ENCODE measurements at places on chromosomes 4 and X.

DNA sequence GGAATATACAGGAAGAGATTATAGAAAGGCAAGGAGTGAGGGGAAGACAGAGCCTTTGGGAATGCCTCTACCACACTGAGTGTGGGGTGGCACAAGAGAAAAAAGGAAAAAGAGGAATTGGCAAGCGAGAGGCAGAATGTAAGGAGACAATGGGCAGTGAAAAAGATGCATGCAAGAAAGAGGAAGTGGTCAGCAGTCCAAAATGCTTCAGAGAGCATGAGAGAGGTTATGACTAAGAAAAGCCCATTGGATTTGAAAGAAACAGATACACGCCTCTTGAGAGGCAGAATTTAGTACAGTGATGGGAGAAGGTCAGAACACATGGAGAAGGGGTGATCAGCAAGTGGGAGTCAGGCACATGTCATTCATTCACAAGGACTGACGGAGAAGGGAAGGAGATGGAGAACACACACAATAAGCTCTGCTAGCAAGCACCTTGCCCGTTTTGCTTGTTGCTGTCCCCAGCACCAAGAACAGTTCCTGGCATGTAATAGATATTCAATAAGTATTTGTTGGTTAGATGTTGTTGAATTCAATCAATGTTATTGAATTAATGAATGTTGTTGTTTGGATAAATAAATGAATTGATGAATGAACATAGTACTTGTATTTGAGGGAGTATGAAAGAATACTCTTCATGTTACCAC lies 6.3 kb downstream of the DCHS2 start:
- DNase-seq = no peak

- no peak for DNase-seq
These were observed 1.1 kb downstream of the NUDT9 start for GRCh38 chr4:87423317-87424098.

DNA sequence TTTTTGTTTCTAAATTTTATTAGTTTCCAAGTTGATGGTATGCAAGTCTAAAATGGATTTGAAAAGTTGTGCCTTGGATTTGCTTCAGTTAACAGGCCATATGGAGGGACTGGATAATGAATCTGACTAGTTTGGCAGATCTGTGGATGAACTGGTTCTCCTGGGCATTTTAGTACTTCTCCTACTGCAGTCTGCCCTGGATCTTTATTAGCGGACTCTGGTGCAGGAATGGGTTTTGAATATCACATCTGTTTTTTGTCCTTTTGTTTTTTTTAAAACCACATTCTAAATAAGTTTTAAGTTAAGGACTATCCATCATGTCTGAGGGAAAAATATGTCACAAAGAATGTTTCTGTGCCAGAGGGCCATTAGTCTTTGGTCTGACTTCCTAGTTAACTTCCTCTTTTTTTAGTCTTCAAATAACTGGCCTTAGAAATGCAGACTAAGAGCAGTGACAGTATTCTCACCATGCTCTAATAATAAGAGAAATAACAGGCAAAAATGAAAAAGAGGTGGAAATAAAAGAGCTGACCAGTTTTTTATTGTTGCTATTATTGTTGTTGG lies 13.9 kb upstream of the DCK start:
- no peak for DNase-seq

GRCh38 chr4:76990288-76991080 lies 40.9 kb downstream of the SEPTIN11 start:
- DNase-seq = no peak

- DNase-seq = no peak
These were observed 232.5 kb upstream of the POF1B start for GRCh38 chrX:85611926-85612325.

GRCh38 chrX:69133921-69134542 lies 31.2 kb downstream of the PJA1 start:
- DNase-seq = no peak

DNA sequence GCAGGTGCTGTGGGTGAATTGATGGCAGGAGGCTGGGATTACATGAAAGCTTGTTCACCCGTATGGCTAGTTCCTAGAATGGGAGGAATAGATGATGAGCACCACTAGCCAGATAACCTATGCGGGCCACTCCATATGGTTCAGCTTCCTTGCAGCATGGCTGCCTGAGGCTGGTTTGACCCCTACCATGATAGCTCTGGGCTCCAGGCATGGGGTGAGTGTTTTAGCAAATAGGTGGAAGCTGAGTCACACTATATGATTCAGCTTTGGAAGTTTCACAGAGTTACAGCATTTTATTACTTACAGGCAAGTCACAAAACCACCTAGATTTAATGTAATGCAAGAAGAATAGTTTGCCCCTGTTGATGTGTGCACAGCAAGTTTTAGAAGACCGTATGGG lies 603.2 kb downstream of the STIM2 start:
- no peak for DNase-seq

DNA sequence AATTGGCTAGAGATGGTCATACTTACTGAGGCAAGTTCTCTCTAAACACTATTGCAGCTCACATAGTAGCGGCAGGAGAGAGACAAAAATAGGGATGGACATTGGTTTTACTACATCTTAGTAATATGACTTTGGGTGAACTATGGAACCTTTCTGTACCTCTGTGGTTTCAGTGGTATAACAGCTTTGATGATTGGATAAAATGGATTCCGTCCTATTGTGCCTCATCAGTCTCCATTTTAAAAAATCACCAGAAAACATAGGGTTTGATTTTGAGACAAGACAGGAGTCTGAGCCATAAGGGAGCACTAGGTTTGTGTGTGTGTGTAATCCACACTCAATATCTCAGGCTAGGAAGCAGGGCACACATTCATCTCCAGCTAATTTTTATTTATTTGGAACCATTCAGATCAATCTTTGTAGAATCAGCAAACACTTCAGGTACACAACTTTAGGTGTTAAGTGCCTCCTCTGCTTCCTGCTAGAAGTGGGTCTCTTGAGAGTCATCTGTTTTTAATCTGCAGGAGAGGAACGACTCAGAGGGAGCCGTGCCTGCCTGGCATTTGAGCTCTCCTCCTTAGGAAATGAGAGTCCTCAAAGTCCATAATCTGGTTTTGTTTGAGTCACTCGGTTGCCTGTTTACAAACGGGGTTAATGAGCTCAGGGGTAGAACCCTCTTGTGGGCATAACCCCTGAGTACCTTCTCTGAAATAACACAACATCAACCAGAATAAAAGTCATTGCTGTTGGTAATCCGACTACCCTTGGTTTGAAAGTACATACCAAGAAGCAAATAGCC lies 238.5 kb upstream of the BOD1L1 start:
- no peak for DNase-seq

DNA sequence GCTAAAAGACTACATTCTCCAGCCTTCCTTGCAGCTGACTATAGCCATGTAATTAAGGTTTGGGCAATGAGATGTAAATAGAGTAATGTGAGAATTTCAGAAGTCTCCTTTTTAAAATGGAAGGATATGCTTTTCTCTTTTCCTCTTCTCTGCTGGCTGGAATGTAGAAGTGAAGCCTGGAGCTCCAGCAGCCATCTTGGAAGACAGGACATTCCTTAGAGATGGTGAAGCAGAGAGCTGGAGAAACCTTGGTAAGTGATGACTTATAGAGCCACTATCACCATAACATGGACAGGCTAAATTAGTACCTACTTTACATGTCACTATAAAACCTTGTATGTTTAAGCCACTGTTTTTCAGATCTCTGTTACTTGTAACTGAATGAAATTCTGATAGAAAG lies 48.0 kb downstream of the RASL11B start:
- DNase-seq = no peak

DNA sequence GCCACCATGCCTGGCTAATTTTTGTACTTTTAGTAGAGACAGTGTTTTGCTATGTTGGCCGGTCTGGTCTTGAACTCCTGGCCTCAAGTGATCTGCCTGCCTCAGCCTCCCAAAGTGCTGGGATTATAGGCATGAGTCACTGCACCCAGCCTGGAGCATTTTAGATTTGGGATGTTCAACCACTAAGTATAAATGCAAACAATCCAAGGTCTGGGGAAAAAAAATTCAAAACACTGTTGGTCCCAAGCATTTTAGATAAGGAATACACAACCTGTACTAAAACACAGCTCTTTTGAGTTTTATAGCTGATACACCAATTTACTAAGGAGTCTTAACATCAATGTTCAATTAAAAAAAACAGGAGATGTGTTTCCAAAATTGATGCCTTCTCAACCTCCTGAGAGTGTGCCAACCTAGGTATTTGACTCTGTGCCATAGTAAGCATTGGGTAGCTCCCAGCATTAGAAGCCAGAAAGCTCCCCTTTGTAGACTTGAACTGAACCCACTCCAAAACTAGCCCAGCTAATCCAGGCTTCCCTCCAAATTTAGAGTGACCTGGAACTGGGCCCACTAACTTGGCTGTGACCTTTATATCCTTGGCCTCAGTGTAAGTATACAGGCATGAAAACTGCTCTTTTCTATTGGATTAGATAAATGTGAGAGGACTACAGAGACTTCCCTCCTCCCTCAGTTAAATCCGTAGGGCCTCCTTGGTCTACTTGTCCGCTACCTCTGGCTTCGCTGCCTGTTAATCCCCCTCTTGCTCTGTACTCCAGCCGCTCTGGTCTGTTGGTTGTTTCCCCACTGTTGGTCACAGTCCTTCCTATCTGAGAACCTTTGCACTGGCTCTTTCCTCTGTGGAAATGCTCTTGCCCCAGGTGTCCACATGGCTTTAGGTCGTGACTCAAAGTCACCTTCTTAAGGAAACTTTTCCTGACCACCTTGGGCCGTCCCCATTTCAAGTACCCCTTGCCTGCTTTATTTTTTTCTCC lies 77.6 kb downstream of the CCKAR start:
- no peak for DNase-seq

DNA sequence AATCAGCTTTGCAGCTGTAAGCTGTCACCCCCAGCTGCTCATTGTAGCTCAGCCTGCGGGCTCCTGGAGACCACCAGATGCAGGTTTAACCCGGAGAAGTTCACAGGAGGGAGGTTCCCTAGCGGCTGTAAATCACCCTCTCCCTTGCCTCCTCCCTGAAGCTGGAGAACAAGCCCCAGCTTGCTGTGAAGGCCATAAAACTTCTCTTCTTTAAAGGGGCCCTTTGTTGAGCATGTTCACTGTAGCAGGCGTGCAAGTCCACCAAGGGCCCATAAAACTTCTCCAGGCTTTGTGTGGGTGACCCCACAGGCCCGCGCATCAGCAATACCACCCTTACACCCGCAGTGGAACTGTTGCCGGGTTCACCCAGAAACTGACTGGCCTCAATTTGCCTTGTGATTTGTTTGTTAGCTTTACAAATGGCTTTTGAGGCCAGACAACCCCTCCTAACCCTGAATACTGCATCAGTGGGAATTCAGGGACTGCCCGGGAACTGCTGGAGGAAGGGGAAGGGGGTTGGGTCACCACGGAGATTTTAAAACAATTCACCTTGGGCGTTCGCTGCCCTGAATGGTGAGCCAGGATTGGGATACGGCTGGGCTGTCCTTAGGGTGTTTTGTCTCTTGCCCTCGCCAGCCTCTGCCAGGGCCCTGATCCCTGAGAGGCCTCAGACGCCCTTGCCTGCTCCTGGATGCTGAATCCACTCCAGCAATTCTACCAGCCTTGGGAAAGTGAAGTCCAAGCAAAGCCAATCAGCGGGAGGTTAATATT lies 49.5 kb upstream of the ATP6AP2 start:
- DNase-seq = no peak

GRCh38 chrX:136166221-136166855 lies 19.0 kb downstream of the FHL1 start:
- no peak for DNase-seq

DNA sequence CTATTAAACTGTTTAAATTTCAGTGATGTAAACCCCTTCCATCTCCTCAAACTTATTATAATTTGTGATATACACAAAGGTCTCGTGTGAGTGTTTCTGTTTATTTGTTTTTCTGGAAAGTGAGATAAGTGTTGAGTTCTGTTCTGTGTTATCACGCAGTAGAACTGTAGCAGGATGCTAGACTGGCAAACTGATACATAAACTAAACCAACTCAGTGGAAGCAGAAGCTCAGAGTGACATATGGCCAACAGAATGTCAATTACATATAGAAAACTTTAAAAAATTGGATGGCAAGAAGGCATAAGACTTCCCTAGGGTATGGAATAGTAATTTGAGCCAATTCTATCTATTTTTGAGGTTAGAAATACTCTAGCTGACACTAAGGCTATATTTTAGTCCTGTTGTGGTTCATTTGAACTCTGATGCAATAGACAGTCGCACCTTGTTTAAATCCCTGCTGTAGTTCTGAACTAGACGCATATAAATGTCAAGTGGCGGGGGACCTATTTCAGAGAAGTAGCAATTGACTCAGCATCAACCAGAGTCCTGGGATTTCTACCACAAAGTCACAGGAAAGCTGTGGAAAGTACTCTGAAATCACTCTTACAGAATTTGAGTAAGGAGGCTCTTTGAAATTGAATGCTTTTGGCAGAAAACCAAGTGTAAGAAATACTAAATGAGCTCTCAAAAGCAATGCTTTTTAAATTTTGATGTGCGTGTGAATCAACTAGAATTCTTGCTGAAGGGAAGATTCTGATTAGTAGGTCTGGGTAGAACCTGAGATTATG lies 294.4 kb downstream of the INPP4B start:
- no peak for DNase-seq

DNA sequence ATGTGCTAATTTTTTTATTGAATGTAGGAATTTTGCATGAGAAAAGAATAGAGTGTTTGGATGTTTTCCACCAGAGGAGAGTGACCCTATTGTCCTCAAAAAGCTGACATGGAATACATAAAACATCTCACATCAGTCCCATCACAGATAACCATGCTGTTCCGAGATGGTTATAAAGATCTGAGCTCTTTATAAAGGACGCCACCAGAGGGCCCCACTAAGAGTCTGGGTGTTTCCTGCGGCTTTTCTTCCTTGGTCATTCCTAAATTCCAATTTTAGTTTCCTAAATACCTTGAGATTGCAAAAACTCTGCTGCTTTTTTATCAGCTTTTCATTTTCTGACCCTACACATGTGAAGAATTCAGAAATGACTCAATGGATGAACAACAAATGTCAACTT lies 504.5 kb upstream of the FRG1 start:
- DNase-seq = no peak

DNA sequence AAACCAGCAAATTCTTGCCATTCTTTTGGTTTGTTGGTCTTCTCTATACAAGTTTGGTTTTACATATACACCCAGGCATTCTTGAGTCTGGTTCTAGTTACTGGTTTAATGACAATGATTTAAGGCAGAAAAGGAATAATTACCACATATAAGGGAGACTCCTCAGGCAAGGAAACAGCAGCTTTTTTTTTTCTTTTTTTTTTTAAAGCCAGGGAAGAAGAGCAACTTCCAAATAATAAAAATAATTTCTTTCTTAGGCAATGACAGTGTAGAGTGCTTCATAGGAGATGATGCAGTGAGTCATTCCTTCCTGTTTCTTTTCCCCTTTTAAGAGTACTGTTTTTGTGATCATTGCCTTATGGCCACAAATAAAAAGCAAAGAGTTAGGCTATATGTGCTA lies 289.7 kb downstream of the DKK2 start:
- no peak for DNase-seq

Data from stimulated activated CD8-positive, alpha-beta memory T cell treated with anti-CD3 and anti-CD28 coated beads, Interleukin-4, amount 100 ng/mL, for 1 hour (primary cell).